ENCODE measurements at places on chromosomes 5 and 9. TPM values are rescaled to one million over a fixed set of nuclear protein-coding genes. Genes with fewer than 3 reads are reported as not detected.
A peak's percentile ranks its signal among the peaks of the same experiment; 100 is the strongest.

JAKMIP2 gene
- total RNA-seq = 13.2 TPM

DNA sequence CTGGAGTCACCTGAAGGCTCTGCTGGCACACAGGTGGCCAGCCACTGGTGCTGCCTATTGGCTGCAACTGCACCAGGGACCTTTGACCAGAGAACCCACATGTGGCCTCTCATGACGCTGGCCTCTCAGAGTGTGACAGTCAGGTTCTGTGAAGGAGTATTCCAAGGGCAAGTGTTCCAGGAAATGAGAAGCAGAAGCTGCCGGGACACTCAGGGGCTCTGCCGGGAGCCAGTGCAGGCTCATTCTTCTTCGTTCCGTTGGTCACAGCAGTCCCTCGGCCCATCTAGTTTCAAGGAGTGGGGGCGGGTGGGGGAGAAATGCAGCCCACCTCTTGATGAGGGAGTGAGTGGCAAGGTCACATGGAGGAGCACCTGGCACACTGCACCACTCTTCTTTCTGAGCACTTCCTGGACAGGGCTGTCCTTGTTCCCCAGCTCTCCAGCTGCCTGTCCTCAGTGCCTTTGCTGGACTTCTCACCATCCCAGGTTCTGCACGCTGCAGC lies 237.5 kb downstream of the GADD45G start:
- no peaks in the 10 kb centered on the region for H3K36me3 ChIP-seq
- H3K4me1 ChIP-seq = peaks cover 7% of the 10 kb centered on the region
- no peak for DNase-seq
- H3K27ac ChIP-seq = no peak overlapping the region

TAF11L11 gene
- total RNA-seq = not detected

DNA sequence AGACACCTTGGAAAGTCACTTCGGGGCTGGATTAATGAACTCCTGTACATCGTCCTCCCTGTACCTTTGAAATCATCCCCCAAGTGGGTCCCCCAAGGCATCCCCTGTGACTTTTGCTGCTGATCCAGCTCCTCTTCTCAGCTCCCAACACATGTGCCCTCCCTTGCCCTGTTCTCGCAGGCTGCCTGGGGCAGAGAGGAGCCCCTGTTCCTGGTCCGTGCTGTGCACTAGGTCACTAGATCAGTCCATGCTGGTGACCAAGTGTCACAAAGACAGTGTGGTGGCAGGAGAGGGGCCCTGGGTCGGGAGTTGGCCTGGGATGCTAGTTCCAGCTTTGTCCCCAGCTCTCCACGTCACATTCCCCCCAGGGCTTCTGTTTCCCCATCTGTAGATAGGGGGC lies 79.3 kb upstream of the BARHL1 start:
- H3K4me1 ChIP-seq = peaks cover 14% of the 10 kb centered on the region
- no peaks in the 10 kb centered on the region for H3K36me3 ChIP-seq
- DNase-seq = no peak
- no peak overlapping the region for H3K27ac ChIP-seq
- peaks cover 24% of the 10 kb centered on the region for H3K27me3 ChIP-seq

GRCh38 chr9:6268826-6269397 lies 53.3 kb downstream of the IL33 start:
- H3K27me3 ChIP-seq = peaks cover 6% of the 10 kb centered on the region
- no peak for DNase-seq
- H3K36me3 ChIP-seq = no peaks in the 10 kb centered on the region
- no peak overlapping the region for H3K27ac ChIP-seq
- H3K4me1 ChIP-seq = no peaks in the 10 kb centered on the region

DNA sequence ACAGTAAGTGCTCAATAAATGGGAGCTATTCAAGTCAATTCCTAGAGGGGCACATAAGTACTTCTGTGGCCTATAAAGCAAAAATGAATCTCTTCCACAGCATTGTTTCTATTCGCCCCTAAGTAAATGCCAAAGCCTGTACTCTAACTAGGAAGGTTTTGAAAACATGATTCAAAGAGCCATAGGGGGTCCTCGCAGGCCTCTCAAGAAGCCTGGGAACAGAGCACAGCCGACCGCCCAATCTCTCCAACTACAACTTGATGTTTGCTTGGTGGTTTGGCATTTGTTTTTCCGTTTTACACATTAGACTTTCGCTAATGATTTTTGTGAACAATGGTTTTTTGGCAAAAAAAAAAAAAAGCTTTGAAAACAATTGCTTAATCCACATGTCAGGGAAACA lies 19.4 kb downstream of the EFNA5 start:
- DNase-seq = no peak
- H3K27me3 ChIP-seq = no peaks in the 10 kb centered on the region
- H3K4me3 ChIP-seq = no peak overlapping the region
- no peak overlapping the region for H3K27ac ChIP-seq
- peaks cover 2% of the 10 kb centered on the region for H3K36me3 ChIP-seq

- H3K4me1 ChIP-seq = peaks cover 7% of the 10 kb centered on the region
- no peak overlapping the region for H3K27ac ChIP-seq
- H3K36me3 ChIP-seq = no peaks in the 10 kb centered on the region
- no peak overlapping the region for H3K4me3 ChIP-seq
Measured at GRCh38 chr9:114321759-114322158, 1.1 kb upstream of the ORM1 start.

- no peak overlapping the region for H3K27ac ChIP-seq
- DNase-seq = no peak
- H3K27me3 ChIP-seq = peaks cover 10% of the 10 kb centered on the region
- H3K36me3 ChIP-seq = no peaks in the 10 kb centered on the region
- H3K4me1 ChIP-seq = no peaks in the 10 kb centered on the region
- H3K4me3 ChIP-seq = no peak overlapping the region
Measured at GRCh38 chr5:132540764-132541163, 2.6 kb downstream of the IL5 start.

GRCh38 chr9:70817311-70817710 lies 304.1 kb downstream of the TRPM3 start:
- no peak overlapping the region for H3K4me3 ChIP-seq
- peaks cover 12% of the 10 kb centered on the region for H3K27me3 ChIP-seq
- H3K36me3 ChIP-seq = no peaks in the 10 kb centered on the region
- no peak overlapping the region for H3K27ac ChIP-seq
- no peak for DNase-seq

TSSK1B gene
- total RNA-seq = 0.10 TPM

FSTL4 gene
- not detected for total RNA-seq

ZNF484 gene
- 8.8 TPM for total RNA-seq

EIF4E1B gene
- not detected for total RNA-seq

DNA sequence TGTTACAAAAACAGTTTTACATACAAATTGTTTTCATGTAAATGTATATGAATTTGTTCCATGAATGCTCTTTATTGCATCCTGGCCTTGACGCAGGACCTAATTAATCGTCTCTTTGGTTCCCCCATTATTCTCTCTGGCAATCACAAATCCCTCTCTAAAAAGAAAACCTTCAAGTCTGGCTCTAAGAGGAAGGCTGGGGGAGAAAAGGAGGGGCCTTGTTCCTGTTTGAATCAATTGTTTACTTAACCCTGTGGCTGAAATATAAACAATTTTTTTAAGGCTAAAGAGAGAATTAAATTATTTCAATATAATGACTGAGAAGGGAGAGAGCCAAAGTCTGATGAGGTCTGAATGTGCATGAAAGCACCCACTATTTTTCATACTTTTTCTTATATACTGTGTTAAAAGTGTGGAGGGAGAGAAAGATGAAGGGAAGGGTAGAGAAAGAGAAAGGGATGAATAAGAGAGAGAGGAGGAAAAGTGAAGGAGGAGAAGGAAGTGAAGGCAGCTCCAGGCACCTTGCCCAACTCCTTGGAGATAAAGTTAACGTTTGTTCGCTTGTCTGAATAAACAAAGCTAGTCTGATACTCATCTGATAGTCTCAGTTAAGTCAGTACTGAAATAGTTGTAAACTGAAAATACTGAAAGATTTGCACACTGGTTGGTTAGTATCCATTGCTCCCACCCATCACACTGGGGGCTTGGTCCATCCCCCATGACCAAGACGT lies 116.4 kb upstream of the SPDL1 start:
- H3K4me3 ChIP-seq = no peak overlapping the region
- no peaks in the 10 kb centered on the region for H3K36me3 ChIP-seq
- no peaks in the 10 kb centered on the region for H3K4me1 ChIP-seq
- H3K27ac ChIP-seq = no peak overlapping the region

- peaks cover 6% of the 10 kb centered on the region for H3K4me1 ChIP-seq
- H3K4me3 ChIP-seq = peak within 1 kb of the TSS; percentile 63
- peak within 1 kb of the TSS; percentile 18 for H3K27ac ChIP-seq
- H3K27me3 ChIP-seq = peaks cover 59% of the 10 kb centered on the region
- no peak for DNase-seq
Measured at GRCh38 chr9:90801241-90801972, at the start of gene SYK. TSS of gene SYK (plus strand) at chr9:90801819. CDS start at chr9:90843899, 42,080 bp downstream.

KCNN2 gene
- total RNA-seq = not detected

GMCL2 gene
- not detected for total RNA-seq

OXCT1 gene
- 96.2 TPM for total RNA-seq

- no peak for DNase-seq
- no peaks in the 10 kb centered on the region for H3K27me3 ChIP-seq
- no peak overlapping the region for H3K27ac ChIP-seq
Measured at GRCh38 chr9:132341177-132341840, 13.5 kb downstream of the SETX start.

GRCh38 chr9:130765137-130766020 lies 69.7 kb upstream of the ABL1 start:
- no peaks in the 10 kb centered on the region for H3K27me3 ChIP-seq
- peak overlapping the region; percentile 52 for H3K27ac ChIP-seq
- peaks cover 51% of the 10 kb centered on the region for H3K4me1 ChIP-seq
- H3K36me3 ChIP-seq = no peaks in the 10 kb centered on the region
- H3K4me3 ChIP-seq = no peak overlapping the region

DNA sequence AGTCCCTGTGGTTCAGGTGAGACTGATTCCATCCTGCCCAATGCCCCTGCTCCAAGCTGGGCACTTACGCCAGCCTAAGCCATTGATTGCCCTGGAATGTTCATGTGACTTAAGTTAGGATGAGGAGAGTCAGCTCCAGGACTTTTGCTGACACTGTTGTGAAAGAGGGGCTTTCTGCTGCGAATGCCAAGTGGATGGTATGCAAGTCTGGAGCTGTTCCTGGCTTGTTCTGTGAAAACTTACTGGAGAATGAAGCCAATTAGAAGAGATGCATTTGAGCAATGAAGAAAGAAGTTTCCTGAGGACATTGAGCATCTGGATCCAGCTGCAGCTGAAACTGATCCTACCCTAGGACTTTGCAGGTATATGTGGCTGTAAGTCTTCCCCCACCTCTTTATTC lies 61.2 kb upstream of the ZFR start:
- H3K27ac ChIP-seq = peak overlapping the region; percentile 95
- H3K36me3 ChIP-seq = no peaks in the 10 kb centered on the region
- peak overlapping the region; percentile 48 for H3K4me3 ChIP-seq
- peaks cover 56% of the 10 kb centered on the region for H3K4me1 ChIP-seq

DMXL1 gene
- total RNA-seq = 32.9 TPM

DNA sequence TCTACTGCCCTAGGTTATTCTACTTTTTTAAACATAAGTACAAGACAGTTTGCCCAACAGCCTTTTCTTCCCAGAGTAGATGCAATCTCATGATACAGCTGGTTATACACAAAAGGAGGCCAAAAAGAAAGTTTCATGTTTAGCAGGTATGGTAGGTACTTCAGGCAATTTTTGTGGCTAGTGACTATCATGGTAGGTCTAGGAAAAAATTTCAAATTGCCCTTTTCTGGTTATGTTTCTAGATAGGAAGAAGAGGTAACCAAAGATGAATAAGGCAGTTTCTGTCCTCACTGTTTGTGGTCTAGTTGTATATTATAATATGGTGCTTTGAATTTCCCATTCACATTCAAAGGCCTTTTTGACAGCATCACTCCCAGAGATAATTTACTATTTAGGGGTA lies 19.7 kb downstream of the MEGF9 start:
- H3K4me1 ChIP-seq = peaks cover 39% of the 10 kb centered on the region
- H3K36me3 ChIP-seq = no peaks in the 10 kb centered on the region
- H3K27ac ChIP-seq = no peak overlapping the region
- no peaks in the 10 kb centered on the region for H3K27me3 ChIP-seq
- no peak for DNase-seq
- no peak overlapping the region for H3K4me3 ChIP-seq

GRCh38 chr9:108282872-108283271 lies 572.9 kb downstream of the ACTL7B start:
- H3K27me3 ChIP-seq = peaks cover 4% of the 10 kb centered on the region
- no peak overlapping the region for H3K27ac ChIP-seq
- H3K36me3 ChIP-seq = no peaks in the 10 kb centered on the region
- DNase-seq = no peak
- H3K4me1 ChIP-seq = peaks cover 7% of the 10 kb centered on the region
- H3K4me3 ChIP-seq = no peak overlapping the region

DNA sequence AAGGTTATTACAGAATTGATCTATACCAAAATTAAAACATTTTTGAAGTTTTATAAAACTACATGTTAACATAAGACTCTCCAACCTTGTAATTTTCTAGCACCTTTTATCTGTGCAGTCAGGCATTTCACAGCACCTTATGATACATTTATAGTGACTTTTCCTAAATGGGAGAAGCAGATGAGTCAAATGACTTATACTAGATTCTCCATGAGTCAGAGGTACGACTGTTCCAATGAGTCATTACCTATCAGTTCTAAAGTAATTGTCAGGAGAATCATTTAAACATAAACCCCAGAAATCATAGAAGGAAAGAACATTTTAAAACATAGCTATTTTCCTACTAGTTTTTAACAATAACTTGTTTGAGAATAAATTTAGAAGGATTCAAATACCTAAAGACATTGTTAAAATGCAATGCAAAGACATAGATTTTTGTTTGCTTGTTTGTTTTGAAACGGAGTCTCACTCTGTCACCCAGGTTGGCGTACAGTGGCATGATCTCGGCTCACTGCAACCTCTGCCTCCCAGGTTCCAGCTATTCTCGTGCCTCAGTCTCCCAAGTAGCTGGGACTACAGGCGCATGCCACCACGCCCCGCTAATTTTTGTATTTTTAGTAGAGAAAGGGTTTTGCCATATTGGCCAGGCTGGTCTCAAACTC lies 34.7 kb upstream of the DMXL1 start:
- H3K4me3 ChIP-seq = no peak overlapping the region
- no peaks in the 10 kb centered on the region for H3K36me3 ChIP-seq
- no peaks in the 10 kb centered on the region for H3K27me3 ChIP-seq
- H3K4me1 ChIP-seq = peaks cover 4% of the 10 kb centered on the region

DNA sequence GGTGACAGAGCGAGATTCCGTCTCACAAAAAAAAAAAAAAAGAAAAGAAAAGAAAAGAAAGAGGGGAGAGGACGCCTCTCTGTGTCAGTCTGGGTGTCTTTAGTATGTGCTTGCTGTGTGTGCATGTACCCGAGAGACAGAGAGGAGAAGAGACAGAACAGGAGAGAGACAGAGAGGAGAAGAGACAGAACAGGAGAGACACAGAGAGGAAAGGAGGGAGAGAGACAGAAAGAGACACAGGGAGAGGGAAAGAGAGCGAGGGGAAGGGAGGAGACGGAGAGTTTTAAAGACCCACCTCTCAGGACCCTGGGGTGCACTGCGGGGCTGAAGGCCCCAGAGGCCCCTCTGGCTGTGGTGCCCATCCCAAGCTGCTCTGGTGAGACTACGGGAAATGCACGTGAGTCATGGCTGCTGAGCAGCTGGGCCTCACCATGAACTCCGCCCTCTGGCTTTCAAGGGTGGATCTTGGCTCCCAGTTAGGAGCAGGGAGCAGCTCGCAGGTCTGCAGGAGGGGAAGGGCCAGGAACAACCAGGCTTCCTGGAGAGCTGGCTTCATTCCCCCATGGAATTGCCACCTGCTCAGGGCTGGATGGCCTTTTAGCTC lies 7.9 kb downstream of the SLC6A3 start:
- H3K36me3 ChIP-seq = peaks cover 6% of the 10 kb centered on the region
- H3K4me3 ChIP-seq = no peak overlapping the region
- H3K4me1 ChIP-seq = no peaks in the 10 kb centered on the region
- DNase-seq = no peak
- peaks cover 33% of the 10 kb centered on the region for H3K27me3 ChIP-seq

NSUN2 gene
- 45.0 TPM for total RNA-seq

Data from chondrocyte (in vitro differentiated cells).